ENCODE measurements at places on chromosomes 2 and 18.

DNA sequence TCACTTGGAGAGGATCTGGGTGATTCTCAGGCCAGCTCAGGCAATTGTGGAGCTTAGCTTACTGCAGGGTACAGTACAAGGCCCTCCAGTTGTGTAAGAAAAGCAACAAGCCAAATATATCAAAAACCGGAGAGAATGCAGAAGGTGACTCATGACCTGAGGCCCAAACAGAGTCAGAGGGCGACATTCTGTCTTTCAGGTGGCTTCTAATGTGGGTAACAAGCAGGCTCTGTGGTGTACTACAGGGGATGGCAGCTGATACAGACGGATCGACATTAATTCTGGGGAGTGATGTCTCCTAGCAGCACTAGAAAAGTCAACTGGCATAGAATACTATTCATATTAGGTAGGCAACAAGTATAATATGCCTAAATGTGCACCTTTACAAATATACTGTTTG is 219.5 kb upstream of the SOX11 start:
- DNase-seq, result no peak

DNA sequence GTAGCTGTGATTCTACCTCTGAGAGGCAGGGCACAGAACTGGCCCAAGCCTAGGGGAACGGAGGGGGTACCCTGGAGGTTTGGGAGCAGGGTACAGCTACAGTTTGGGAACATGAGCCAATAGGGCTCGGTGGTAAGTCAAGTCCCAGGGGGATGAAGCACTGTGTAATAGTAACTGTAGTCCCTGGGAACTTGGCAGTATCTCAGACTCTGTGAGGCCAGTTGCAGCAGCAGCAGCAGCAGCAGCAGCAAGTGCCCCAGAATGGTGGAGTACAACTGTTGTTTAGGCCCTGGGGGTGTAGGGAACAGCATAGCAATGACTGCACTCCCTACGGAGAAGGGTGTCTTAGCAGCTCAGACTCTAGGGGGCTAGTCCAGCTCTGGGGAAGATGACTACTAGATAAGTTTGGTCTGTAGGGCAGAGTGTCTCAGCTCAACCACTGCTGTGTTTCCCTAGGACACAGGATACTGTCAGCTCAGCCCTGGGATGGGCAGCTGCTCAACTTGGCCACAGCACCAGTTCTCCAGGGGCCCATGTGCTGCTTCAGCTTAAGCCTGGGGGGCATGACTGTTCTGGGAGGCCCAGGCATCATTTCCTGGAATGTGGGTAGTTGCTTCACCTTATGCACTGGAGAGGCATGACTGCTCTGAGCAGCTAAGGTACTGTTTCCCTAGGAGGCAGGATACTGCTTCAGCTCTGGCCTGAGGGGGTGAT is 20.5 kb downstream of the CARF start:
- no peak for DNase-seq

DNA sequence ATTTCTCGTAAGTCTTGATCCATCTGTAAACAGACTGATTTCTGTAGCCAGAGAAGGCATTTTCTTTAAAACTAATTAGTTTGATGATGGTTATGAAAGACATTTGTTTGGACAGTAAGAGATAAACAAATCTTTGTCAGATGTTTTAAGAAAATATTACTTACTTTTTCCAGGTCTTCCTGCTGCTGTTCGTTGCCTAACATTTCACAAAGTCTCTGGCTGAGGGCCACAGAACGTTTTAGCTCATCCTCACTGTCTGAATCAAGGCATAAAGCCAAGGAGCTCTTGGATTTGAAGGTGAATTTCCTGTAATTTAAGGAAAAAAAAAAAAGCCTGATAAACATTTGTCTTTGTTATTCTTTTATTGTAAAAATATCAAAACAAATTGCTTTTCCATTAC is 57.8 kb downstream of the VIL1 start:
- no peak for DNase-seq

- DNase-seq, result no peak
Measured at GRCh38 chr2:217431577-217432269, 571.1 kb downstream of the TNS1 start.

DNA sequence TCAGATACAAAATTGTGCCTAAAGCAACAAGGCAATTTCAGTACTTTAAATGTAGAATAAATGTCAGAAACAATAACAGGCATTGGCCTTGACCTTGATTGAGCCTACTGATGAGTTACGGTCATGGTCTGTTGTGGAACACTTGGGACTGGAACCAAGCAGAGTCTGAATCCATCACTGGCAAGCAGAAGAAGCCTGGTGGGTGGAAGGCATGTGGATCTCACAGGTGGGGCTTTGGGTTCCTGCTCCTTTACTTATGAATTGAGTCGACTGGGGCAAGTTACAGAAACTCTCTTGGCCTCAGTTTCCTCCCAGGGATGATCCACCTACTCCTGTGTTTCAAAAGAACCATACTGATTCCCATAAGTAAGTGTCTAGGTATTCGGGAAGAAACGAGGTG is 102.3 kb downstream of the KCNF1 start:
- DNase-seq, result no peak

- DNase-seq, result no peak
Measured at GRCh38 chr18:37551249-37551648, 14.3 kb downstream of the CELF4 start.

DNA sequence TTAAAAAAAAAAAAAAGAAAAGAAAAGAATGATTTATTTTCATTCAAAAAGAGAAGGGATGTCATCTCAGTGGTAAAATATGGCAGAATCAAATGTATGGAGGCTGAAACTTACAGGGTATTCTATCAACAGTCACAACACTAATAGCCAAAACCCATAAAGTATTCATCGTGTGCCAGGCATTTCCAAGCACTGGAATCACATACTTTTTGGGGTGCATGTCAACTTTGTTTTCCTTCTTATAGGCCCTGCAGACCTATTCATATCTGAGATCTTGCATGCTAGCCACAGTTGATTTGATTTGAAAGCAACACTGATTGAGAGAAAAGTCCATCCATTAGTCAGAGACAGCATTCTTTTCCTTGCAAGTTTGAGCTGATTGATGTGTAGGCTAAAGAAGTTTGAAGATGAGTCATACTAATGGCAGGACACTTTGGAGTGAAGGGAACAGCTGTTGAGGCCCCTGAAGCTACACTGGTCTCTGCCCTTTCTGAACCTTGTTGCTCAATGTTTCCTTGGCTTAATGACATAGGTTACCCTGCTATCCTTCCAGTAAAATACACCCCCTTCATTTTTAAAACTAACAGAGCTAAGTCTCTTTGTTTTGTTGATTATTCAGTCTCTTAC is 22.0 kb downstream of the KATNAL2 start:
- no peak for DNase-seq
